H9 (cell line): ENCODE measurements at places on chromosomes 3 and 15.
A peak's percentile ranks its signal among the peaks of the same experiment; 100 is the strongest.

DNA sequence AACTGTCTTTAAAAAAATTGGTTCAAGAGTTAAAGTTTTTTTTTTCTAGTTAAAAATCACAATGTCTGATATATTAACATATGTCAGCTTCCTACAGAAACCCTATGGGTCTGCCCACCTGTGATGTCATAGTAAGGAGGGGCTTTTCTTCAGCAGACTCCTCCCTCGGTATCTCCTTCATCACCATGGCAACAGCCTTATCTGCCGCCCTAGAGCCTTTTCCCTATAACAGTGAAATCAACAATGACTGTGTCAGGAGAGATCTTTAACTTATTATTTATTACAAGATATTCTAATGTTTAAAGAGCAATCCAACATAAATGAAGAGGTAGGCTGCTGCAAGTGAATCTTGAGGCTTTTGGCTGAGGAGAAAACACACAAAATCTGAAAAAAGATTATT lies 138.7 kb downstream of the PEX5L start:
- peak; percentile 77 for DNase-seq

GRCh38 chr3:139267300-139268246 lies 76.2 kb upstream of the MRPS22 start:
- peak; percentile 3 for DNase-seq

- no peak for DNase-seq
These were observed 227.1 kb upstream of the CGNL1 start for GRCh38 chr15:57149196-57149595.

GRCh38 chr3:152218602-152219001 lies 50.1 kb upstream of the MBNL1 start:
- DNase-seq = no peak

DNA sequence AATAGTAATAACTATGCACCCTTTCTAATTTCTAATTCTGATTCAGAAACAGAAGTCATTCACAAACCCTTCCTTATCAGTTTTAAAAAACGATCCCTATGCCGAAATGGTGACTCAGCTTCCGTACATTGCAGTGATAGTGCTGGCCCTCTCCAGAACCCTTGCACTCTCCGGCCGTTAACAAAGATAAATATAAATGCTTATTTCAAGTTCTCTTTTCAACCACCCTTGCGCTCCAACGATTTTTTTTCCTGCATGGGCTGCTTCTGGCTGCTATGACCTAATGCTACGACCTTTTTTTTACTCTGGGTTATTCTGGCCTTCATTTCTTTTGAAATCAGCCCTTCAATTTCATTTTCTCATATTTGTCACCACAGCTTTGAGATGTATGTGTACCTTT lies 646.2 kb downstream of the NTRK3 start:
- no peak for DNase-seq

- peak; percentile 43 for DNase-seq
These were observed 30.6 kb downstream of the TNIK start for GRCh38 chr3:171429635-171430034.

DNA sequence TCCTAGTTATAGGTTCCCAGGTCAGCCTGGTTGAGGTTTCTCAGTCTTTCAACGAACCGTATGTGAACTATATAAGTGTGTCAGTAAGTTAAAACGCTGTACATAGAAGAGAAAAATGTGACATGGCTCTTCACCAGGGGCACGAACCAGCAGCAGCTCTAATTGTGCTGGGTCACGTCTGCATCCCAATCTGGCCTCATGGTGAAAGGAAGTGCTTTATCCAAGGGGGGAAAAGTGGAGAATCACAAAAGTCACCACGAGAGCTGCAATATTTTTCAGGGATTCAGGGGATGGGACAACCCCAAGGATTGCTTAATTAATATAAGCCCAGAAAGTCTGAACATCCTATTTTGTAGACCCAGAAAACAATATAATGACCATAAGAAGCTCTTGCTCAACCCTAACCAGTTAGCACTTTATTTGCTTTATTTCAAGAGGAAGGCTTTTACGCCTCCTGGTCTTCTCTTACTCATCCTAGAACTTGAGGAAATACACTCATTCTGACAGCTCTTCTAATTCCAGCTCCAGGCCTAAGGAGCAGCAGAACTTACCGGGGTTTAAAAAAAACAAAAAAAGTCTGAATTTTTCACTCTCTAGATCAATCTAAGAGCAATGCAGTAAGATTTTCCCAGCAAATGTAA lies 16.5 kb downstream of the ANXA2 start:
- DNase-seq = no peak

GRCh38 chr15:80185152-80185551 lies 32.4 kb downstream of the FAH start:
- no peak for DNase-seq

DNA sequence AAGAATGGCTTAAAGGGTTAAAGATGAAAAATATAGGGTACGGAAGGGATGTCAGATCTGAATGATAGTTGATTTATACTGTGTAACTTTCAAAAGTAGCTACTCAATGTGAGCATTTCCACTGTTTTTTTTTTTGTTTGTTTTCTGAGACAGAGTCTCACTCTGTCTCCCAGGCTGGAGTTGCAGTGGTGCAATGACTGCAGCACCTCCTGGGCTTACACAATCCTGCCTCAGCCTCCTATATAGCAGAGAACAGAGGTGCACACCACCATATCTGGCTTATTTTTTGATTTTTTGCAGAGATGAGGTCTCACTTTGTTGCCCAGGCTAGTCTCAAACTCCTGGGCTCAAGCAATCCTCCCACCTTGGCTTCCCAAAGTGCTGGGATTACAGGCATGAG lies 9.9 kb upstream of the PXK start:
- DNase-seq = no peak

GRCh38 chr3:49769286-49769915 lies 16.9 kb downstream of the IP6K1 start:
- DNase-seq = no peak

DNA sequence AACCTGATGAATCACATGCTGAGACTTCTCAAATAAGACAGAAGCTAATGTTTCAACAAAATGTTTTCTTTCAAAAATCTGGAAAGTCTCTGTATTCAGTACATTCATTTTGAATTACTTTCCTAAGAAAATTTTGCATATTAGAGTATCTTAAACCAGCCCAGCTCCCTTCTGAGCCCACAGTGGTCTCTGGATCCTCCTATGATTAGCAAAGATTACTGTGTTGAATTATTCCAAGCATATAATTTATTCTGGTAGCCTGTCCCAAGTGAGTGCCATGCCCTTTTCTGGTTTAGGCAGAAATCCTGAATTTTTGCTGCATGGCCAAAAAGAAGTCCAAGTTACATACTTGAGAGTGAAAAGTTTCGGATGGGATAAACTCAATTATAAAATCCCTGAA lies 279.0 kb downstream of the CTNNB1 start:
- DNase-seq = no peak

- no peak for DNase-seq
These were observed 39.2 kb downstream of the ATP2B2 start for GRCh38 chr3:10466186-10466585.

DNA sequence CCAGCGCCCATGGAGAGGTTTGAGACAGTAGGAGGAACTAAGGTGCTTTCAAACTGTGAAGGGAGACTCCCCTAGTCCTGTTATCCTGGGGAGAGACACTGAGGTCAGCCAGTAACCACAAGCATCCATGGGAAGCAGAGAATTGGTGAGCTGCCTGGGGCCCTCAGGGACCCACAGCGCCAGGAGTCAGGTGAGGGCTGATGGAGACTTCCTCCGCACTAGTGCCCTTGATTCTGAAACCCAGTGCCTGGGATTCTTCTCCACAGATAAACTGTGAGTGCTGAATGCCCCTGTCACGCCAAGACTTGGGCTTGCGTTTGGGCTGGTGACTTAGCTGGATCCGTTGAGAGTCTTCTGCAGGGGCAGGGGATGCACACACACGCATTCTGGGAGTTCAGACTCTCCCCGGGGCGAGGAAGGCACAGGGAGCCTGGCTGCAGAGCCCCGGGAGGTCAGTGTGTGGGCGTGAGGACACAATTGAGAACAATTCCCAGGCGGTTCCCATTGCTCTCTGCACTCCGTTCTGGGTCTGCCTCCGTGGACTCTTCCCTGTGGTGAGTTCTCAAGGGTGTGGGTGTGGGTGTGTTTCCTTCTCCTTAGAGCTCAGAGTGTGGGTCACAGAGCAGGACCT lies 37.9 kb upstream of the SLCO2A1 start:
- DNase-seq = no peak

DNA sequence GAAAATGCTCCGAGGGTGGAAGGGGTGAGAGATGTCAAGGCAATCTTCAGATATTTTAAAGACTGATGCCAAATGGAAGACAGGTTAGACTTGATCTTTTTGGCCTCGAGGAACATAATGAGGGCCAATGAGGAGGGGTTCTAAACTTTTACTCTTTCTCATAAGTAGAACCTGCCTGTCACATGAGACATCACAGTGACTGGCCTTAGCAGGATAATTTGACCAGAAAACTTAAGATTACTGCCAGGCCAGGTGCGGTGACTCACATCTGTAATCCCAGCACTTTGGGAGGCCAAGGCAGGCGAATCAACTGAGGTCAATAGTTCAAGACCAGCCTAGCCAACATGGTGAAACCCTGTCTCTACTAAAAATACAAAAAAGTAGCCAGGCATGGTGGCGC lies 12.2 kb downstream of the TM4SF4 start:
- DNase-seq = no peak

DNA sequence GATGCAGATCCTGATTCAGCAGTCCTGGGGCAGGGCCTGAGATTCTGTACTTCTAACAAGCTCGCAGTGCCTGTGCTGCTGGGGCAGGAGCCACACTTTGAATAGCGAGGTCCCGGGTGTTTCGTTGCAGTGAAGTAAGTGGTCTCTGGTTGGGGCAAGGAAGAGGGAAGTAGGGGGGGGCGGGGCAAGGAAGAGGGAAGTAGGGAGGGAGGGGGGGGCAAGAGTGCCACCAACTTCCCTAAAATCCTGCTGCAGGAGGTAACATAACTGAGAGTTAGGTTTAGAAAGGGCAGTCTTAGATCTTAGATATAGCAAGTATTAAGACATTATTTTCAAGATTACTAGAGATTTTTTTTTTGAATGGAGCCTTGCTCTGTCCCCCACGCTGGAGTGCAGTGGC lies 35.5 kb downstream of the CRTAP start:
- no peak for DNase-seq

- no peak for DNase-seq
These were observed 607.2 kb downstream of the OTOL1 start for GRCh38 chr3:162103808-162104207.

- no peak for DNase-seq
These were observed 87.4 kb upstream of the GSK3B start for GRCh38 chr3:120181632-120182031.

- no peak for DNase-seq
These were observed 70.6 kb upstream of the STT3B start for GRCh38 chr3:31462050-31462569.

DNA sequence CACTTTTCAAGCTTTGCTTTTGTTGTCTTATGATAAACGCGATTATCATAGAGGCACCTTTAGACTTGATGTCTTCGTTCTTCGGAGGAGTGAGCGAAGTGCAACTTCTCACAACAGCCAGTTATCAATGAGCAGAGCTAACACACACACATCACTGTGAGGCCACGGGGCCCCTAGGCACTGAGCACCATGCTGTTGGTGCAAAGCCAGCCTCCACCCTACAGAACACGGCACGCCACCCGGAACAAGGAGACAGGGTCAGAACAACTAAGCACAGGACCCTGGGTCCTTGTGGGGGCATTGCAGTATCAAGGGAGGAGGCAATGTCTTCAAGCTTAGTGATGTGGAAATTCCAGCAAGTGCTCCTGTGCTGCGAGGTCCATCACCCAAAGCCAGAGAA lies 244.5 kb downstream of the OCA2 start:
- no peak for DNase-seq

DNA sequence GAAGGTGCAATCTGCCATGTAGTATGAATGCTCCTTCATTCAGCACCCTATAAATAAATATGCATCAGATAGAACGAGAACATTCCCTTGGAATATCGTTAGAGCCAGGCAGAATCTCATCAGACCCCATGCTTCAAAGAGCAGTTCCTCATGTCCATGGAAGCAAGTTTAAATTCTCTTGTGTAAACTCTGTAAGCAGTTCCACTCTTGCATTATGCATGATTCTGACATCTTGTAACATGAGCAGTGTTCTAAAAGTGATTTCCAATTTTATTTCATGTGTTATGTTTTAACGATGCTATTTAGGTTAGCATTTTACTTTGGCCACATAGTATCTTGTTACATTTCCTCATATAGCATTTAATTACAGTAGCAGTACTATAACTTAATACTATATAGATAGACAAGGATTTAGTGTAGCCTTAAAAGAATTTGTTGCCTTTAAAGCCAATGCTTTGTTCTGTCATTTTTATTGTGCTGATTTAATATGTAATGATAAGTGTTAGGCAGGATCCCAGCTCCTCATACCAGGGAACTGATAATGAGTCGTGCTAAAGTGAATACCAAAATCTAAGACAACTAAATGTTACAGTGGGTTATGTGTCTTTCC lies 161.2 kb upstream of the NECTIN3 start:
- no peak for DNase-seq

GRCh38 chr15:100134089-100134583 lies 207.6 kb downstream of the ADAMTS17 start:
- no peak for DNase-seq

GRCh38 chr15:87573534-87573933 lies 683.0 kb downstream of the NTRK3 start:
- DNase-seq = no peak

- DNase-seq = no peak
These were observed 8.8 kb upstream of the B3GNT5 start for GRCh38 chr3:183244219-183244618.

GRCh38 chr3:30720586-30721313 lies 114.3 kb downstream of the TGFBR2 start:
- DNase-seq = no peak

DNA sequence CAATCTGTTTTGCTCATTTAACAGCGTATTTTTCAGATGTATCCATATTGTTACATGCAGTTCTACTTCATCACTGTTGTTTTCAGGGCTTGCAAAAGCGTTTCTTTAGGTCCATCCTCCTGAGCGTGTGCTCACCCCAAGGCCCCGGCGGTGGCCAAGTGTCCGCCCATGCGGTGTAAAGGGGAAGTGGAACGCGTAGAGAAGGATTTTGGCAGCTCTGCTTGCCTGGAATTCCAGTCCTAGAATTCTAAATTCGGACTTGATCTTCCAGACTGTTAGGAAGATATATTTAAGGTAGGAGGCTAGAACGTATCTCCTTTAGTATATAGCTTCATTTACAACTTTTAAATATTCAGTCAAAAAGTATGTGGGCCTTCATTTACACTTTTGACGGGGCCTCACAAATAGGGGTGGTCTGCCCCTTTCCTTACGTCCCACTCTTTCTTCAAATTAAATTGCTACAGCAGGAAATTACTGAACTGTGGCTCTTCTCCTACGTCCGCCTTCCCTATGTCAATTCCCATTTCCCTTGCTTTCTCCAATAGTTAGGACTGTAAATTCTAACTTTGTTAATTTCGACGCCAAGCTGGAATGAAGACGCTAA lies 609 bp upstream of the TBC1D23 start:
- DNase-seq = peak; percentile 55

- peak; percentile 18 for DNase-seq
These were observed 102.2 kb downstream of the TMEM266 start for GRCh38 chr15:76162036-76162398.
